ENCODE measurements at places on chromosomes 11 and 22.

GRCh38 chr11:125999234-125999880, 53.5 kb downstream of the VSIG10L2 start:
- no peak for DNase-seq

DNA sequence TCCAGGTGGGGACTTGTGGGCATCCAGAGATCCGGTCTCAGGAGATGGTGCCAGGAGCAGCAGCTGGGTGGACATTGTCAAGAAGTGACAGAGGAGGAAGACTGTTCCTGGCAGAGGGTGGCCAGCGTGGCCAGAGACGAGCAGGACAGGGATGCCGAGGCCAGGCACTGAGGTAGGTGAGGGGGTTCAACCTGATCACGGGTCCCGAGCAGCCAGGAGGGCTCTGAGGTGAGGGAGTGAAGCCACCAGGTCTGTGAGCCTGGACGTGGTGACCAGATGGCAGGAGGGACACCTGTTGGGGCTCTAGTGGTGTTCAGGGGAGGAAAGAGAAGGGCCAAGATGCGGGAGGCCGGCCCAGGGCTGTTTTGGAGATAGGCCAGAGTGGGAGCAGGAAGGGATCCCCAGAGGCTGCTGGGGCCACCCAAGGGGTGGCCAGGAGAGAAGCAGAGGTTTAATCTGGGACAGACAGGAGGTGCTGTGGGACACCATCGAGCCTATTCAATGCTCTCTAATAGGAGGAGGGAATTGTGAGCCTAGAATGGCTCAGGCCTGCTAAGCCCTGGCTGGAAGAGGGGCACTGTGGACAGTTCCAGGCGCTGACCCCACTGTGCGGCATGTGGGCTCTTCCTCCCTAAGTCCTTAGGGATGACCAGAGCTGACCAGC, 6.3 kb downstream of the PPM1F start:
- DNase-seq: no peak

DNA sequence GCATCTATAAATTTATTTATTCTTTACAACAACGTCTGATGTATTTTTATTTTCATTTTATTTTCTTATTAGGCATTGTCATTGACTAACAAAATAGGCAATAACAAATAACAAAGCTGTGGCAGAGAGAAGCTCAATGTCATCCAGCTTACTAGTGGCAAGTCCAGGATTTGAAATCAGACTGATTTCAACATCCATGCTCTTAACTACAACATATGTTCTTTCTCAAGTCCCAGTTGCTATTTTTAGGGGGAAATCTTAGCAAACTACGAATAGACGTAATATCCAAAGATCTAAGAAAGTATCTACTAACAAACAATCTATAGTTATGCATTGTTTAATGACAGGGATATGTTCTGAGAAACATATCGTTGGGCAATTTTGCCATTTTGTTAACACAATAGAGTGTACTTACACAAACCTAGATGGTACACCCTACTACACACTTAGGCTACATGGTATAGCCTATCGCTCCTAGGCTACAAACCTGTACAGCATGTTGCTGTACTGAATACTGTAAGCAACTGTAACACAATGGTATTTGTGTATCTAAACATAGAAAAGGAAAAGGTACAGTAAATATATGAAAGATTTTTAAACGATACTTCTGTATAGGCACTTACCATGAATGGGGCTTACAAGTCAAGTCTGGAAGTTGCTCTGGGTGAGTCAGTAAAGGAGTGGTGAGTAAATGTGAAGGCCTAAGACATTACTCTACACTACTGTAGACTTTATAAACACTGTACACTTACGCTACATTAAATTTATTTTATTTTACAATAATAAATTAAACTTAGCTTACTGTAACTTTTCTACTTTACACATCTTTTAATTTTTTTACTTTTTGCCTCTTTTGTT, 151.3 kb downstream of the DLG2 start:
- DNase-seq: no peak

DNA sequence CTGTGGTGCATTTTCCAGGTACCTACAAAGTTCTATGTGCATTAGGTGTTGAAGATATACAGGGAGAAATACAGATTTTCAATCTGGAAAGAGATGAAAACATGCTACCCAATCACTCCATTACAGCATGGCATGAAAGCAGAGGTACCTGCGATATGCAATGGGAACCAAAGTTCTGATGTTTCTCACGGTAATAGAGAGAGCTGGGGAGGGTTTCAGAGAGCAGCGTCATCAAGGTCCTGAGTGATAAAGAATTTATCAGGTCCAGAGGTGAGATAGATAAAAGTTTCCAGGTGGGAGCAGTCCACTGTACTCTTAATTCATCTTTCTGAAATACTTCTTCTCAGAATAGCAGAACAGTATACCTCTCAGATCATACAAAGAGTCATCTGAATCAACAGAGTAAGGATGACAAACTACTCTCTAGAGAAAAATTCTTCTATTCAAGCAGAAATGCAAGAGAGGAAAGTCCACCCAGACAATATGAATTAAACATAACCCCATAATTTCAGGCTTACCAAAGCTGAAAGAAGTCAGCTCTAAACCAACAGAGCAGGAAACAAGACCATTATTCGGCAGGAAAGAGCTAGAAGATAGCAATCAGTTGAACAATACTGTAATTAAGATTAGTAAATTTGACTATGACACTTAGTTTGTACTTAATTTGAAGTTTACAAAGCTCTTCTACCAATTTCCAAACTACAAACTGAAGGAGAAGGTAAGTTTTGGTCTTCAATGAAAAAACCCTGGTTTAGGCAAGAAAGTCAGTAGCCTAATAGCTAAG, 12.8 kb downstream of the CTSC start:
- no peak for DNase-seq

GRCh38 chr11:18319914-18320313, 2.0 kb downstream of the HPS5 start:
- no peak for DNase-seq

GRCh38 chr22:50605613-50606074, 5.1 kb downstream of the MAPK8IP2 start:
- no peak for DNase-seq

DNA sequence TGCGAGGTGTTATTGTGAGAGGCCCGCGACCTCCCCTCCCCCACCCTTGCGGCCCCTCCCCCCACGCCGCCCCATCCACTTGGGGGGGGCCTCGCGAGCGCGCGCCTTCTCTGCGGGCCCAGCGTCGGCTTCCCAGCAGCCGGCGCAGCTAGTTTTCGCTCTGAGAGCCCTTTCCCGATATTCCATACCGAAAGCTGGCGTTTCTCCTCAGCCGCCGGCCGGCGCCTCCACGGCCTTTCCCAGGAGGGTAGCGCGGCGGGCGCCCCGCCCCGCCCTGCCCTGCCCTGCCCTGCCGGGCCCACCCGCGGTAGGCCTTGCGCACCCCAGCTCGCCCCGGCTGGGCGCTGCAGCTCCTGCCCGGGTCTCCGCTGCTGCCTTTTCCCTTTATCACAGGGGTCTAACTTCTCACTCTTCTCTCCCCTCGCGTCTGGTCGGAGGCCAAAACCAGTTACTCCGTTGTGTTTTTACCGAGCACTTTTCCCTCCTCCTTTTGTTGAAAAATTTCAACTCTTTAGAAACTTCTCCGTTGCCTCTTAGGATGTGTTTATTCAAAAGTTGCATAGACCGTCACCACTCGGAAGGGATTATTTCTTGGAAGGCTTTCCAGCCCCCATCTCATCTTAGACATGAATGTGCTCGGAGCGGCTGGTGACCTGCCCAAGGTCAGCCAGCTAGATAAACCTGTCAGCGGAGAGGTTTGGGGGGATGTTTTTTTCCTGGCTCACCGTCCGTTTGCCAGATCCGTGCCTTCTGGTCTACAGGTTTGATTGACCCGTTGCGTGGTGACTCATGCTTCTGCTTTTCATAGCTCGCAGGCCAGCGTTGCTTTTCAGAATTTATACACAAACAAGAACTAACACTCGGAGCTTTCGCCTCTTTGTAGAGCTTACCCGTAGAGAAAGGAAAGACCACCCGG, 648 bp downstream of the PAFAH1B2 start:
- peak; percentile 45 for DNase-seq

GRCh38 chr22:35863432-35863831, 145.8 kb downstream of the APOL5 start:
- DNase-seq: no peak
